ENCODE measurements at places on chromosomes 12 and 14.

DNA sequence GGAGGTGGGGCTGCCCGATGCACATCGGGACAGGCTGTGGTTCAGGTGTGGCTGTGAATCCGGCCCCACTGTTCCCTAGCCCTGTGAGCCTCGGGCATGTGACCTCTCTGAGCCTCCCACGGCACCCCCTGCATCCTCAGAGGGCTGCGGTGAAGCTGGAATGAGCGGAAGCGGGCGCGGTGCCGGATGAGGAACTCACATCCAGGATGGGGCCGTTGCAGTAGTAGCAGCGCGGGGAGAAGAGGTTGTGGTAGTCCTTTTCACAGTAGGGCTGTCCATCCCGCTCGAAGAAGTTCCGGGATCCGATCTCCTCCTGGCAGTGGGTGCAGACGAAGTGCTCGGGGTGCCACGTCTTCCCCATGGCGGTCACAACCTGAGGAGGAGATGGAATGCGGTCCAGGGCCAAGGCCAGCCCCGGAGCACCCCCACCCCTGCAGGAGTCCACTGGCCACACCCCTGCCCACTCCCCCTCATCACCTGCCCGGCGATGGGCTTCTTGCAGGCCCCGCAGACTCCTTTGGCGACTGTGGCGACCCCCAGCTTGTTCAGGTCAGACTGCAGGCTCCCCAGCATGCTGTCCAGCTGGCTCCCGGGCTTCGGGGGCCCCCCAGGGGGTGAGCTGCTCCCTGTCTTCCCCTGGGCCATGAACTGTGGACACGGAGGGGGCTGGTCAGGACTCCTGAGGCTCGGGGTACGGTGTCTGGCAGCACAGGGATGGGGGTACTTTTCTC lies 13.9 kb upstream of the RPLP0 start:
- no peaks in the 10 kb centered on the region for H3K4me1 ChIP-seq
- H3K27me3 ChIP-seq: no peaks in the 10 kb centered on the region
- peak; percentile 58 for DNase-seq
- H3K4me3 ChIP-seq: no peak overlapping the region
- H3K27ac ChIP-seq: no peak overlapping the region
- peaks cover 61% of the 10 kb centered on the region for H3K36me3 ChIP-seq

DNA sequence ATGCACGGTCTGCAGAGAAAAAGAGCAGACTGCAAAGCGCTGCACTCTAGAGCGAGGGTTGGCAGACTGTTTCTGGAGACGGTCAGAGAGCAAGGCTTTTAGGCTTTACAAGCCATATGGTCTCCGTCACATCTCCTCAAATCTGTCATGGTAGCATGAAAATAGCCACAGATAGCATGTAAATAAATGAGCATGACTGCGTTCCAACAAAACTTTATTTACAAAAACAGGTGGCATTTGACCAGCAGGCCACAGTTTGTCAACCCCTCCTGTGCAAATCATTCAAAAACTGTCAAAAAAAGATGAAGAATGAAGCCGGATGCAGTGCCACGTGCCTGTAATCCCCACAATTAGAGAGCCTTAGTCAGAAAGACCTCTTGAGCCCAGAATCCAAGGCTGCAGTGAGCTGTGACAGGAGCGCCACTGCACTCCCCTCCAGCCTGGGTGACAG lies 18.9 kb downstream of the SYNE3 start:
- peaks cover 49% of the 10 kb centered on the region for H3K4me1 ChIP-seq
- no peaks in the 10 kb centered on the region for H3K27me3 ChIP-seq
- H3K27ac ChIP-seq: no peak overlapping the region

DNA sequence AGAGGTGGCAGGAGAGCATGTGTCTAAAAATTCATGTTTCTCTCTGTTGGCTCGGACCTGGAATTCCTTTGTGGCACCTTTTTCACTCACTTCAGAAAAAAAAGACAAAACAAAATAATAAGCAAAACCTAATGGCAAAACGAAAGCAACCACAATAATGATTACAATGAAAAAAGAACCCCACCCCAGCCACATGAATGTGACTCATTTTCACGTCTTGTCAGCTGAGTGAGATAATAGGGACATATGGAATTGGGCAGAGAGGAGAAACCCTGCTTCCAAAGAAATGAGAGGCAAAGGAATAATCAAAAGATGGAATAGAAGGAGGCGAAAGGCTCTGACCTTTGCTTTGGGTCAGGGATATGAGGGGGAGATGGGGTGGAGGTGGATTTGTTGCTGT lies 143.4 kb downstream of the SLC8A3 start:
- H3K36me3 ChIP-seq: no peaks in the 10 kb centered on the region
- H3K4me3 ChIP-seq: no peak overlapping the region
- H3K27me3 ChIP-seq: peaks cover 20% of the 10 kb centered on the region
- no peaks in the 10 kb centered on the region for H3K4me1 ChIP-seq
- DNase-seq: no peak

GRCh38 chr12:64531665-64532334 lies 78.5 kb upstream of the RASSF3 start:
- no peaks in the 10 kb centered on the region for H3K36me3 ChIP-seq
- H3K4me3 ChIP-seq: no peak overlapping the region
- DNase-seq: peak; percentile 80

- no peak for DNase-seq
- no peak overlapping the region for H3K27ac ChIP-seq
- H3K4me3 ChIP-seq: no peak overlapping the region
- no peaks in the 10 kb centered on the region for H3K36me3 ChIP-seq
- no peaks in the 10 kb centered on the region for H3K27me3 ChIP-seq
- H3K4me1 ChIP-seq: no peaks in the 10 kb centered on the region
Observed at GRCh38 chr12:127717278-127717677, 549.7 kb upstream of the TMEM132C start.

DNA sequence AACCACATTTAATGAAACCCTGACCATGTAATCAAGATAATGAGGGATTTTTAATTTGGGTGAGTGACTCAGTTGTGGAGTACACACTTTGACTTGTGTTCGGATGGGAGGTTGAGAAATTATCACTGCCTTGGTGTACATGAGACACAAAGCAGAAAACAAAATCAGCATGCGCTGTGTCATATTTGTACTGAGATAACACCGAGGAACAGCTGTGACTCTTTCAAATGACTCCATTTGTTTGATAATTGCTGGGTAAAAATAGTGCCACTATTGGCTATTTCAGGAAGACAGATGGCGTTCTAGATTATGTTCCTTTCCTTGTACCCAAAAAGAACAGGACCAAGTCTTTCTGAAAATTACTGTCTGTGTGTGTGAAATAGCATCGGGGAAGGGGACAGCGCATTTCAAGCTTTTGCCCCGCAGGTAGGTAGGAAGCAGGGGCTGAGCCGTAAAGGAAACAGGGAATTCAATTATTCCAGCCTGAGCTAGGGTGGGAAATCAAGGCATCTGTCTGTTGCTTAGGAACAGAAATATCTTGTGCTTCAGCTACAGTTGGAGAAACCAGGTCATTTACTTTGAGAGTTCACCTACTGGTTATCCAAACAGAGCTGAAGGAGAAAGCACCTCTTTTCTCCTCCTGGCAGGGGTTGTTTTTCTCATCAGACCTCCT lies 114.3 kb downstream of the SNAPC1 start:
- no peak overlapping the region for H3K27ac ChIP-seq
- no peak for DNase-seq
- H3K36me3 ChIP-seq: no peaks in the 10 kb centered on the region
- peaks cover 16% of the 10 kb centered on the region for H3K27me3 ChIP-seq
- no peaks in the 10 kb centered on the region for H3K4me1 ChIP-seq

DNA sequence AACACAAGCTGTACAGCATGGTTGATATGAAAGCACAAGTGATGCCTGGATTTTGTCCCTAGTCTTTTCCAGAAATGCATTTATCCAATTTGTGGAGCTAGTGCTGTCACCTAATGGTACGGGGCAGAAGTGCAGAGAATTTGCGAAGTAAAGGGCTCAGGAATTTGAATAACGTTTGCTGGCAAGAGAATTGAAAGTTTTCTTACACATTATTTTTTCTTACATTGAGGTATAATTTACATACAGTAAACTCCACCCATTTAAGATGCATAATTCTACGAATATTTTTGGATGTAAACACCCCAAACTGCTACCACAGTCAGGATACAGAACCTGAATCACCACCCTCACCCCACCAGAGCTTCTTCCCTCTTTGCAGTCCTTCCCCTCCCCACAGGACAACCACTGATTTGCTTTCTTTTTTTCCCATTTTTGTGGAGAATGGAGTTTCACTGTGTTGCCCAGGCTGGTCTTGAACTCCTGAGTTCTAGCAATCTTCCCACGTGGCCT lies 3.5 kb downstream of the AICDA start:
- H3K27ac ChIP-seq: no peak overlapping the region
- peak; percentile 78 for DNase-seq
- H3K4me3 ChIP-seq: no peak overlapping the region
- H3K27me3 ChIP-seq: no peaks in the 10 kb centered on the region
- H3K36me3 ChIP-seq: no peaks in the 10 kb centered on the region

GRCh38 chr12:65602610-65603295 lies 221.5 kb upstream of the HMGA2 start:
- H3K4me1 ChIP-seq: peaks cover 5% of the 10 kb centered on the region
- H3K27ac ChIP-seq: no peak overlapping the region
- DNase-seq: peak; percentile 93
- H3K4me3 ChIP-seq: no peak overlapping the region
- no peaks in the 10 kb centered on the region for H3K36me3 ChIP-seq

- H3K4me3 ChIP-seq: no peak overlapping the region
- no peak for DNase-seq
- H3K27me3 ChIP-seq: no peaks in the 10 kb centered on the region
- H3K27ac ChIP-seq: no peak overlapping the region
- peaks cover 6% of the 10 kb centered on the region for H3K4me1 ChIP-seq
- no peaks in the 10 kb centered on the region for H3K36me3 ChIP-seq
Observed at GRCh38 chr14:44846232-44846824, 115.4 kb downstream of the KLHL28 start.

DNA sequence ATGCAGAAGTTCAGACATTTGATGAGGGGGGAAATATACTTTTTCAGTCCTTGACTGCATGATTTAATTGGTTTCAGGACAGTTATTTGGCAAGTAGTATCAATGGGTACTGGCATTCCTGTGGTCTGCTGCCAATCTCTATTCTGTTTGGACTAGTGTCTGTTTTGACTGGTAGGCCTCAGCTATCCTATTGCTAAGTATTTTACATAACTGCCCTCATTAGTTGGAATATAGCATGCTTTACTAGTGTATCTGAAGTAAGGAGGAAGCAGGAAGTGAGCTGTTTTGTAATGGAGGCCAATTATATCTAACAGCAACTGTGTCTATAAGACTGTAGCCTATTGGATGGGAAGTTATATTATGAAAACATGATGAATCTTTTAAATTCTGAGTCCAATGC lies 104.3 kb downstream of the FLRT2 start:
- no peaks in the 10 kb centered on the region for H3K27me3 ChIP-seq
- no peak for DNase-seq
- H3K27ac ChIP-seq: no peak overlapping the region
- H3K4me3 ChIP-seq: no peak overlapping the region
- H3K36me3 ChIP-seq: no peaks in the 10 kb centered on the region
- H3K4me1 ChIP-seq: no peaks in the 10 kb centered on the region

DNA sequence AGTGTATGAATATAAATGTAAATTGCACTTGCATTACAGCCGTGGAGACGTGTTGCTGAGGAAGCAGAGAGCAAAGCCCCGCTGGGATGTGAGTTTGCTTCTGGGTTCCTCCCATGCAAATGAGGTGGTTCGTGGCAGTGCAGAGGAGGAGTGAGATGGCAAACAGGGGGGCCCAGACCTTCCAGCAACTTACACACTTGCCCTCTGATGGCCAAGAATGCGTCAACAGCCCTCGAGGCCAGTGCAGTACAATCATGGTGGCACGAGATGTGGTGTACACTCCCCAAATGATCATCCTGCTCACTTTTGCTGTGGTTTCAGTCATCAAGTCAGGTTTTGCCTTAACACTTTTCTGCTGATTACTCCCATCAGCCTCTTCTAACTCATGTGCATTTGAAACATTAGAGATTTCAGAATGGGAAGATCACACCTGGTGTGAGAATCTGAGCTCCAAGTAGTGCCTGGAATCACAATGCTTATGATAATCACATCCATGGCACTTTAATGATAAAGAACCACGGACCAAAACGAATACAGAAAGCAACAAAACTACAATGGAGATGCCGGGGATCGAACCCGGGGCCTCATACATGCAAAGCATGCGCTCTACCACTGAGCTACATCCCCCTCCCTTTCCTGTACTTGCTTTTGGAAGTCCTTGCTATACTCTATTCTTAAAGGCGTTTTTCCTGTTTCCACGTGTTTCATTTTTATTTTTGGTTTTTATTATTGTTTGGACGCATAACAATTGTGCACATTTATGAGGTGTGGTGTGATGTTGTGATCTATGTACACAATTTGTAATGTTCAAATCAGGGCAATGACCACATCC lies 7.0 kb upstream of the UBC start:
- H3K27ac ChIP-seq: peak overlapping the region; percentile 76
- H3K36me3 ChIP-seq: no peaks in the 10 kb centered on the region
- peak; percentile 91 for DNase-seq
- H3K4me1 ChIP-seq: peaks cover 12% of the 10 kb centered on the region

- H3K27me3 ChIP-seq: no peaks in the 10 kb centered on the region
- no peak overlapping the region for H3K4me3 ChIP-seq
- H3K4me1 ChIP-seq: no peaks in the 10 kb centered on the region
- peak; percentile 7 for DNase-seq
- H3K27ac ChIP-seq: no peak overlapping the region
- H3K36me3 ChIP-seq: no peaks in the 10 kb centered on the region
Observed at GRCh38 chr14:105845725-105846309, 319.4 kb downstream of the TMEM121 start.

DNA sequence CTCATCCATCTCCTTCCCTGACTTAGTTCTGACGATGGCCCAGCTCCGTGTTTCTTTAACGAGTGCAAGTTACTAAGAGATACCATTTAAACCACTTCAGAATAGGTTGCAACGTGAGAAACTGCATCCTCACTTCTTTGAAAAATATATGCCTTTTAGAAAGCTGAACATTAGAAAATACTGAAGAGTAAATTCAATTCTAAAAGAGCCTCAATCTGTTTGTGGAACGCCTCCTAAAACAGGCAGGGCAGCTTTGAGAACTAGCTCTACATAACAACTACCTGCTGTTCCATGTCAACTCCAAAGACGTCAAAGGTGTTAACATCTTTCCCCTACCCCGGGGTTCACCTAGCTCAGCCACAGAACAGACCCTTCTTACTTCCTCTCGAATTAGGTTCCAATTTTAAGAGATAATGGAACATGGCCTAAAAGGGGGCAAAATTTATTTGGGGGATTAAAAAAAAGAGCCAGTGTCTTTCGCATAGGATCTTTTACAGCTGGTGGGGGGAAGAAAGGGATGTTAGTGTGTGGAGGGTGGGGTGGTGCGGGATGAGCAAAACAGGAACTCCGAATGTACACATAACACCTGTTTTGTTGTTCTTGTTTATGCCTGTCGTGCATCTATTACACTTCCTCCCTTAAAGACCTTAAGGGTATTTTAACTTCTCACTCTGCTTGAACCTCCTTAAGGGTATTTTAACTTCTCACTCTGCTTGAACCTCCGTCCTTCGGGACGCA lies 3.3 kb downstream of the BHLHE41 start:
- no peak overlapping the region for H3K27ac ChIP-seq
- peak; percentile 67 for DNase-seq
- peak overlapping the region; percentile 58 for H3K4me3 ChIP-seq
- H3K4me1 ChIP-seq: peaks cover 5% of the 10 kb centered on the region
- peaks cover 70% of the 10 kb centered on the region for H3K27me3 ChIP-seq

GRCh38 chr14:71812693-71813092 lies 119.5 kb upstream of the RGS6 start:
- no peaks in the 10 kb centered on the region for H3K4me1 ChIP-seq
- no peak overlapping the region for H3K4me3 ChIP-seq
- H3K27me3 ChIP-seq: no peaks in the 10 kb centered on the region
- H3K36me3 ChIP-seq: no peaks in the 10 kb centered on the region
- no peak overlapping the region for H3K27ac ChIP-seq
